ENCODE measurements at places on chromosomes 3 and 15. TPM values are rescaled to one million over a fixed set of nuclear protein-coding genes. Genes with fewer than 3 reads are reported as not detected.

The SH3GL3 gene
- total RNA-seq: not detected

The PRSS50 gene
- total RNA-seq: not detected

The CD96 gene
- total RNA-seq: not detected

The USP50 gene
- not detected for total RNA-seq

The POLQ gene
- 2.3 TPM for total RNA-seq

The TERC gene
- 245 TPM for total RNA-seq

The STRA6 gene
- 0.65 TPM for total RNA-seq

The CCRL2 gene
- 5.6 TPM for total RNA-seq

The STRIT1 gene
- not detected for total RNA-seq

The TRH gene
- total RNA-seq: not detected

The IQSEC1 gene
- 23.4 TPM for total RNA-seq

The MAPK6 gene
- total RNA-seq: 54.3 TPM

All from vein endothelial cell (primary cell).